ENCODE measurements at places on chromosomes 1 and 21. TPM values are rescaled to one million over a fixed set of nuclear protein-coding genes. Genes with fewer than 3 reads are reported as not detected.

The ZMPSTE24 gene
- total RNA-seq = 32.6 TPM

The KRTAP19-1 gene
- not detected for total RNA-seq

The SHISAL2A gene
- 0.56 TPM for total RNA-seq

The SPRR2B gene
- not detected for total RNA-seq

The C1orf21 gene
- total RNA-seq = 0.05 TPM

The CD247 gene
- total RNA-seq = 0.26 TPM

The RAD54L gene
- total RNA-seq = 34.7 TPM

The SYDE2 gene
- total RNA-seq = 3.8 TPM

The PPIAL4G gene
- total RNA-seq = not detected

The PIK3CD gene
- total RNA-seq = 102 TPM

The FCGR1A gene
- total RNA-seq = not detected

The TNNI3K gene
- total RNA-seq = not detected

GRCh38 chr1:108831225-108831624, 25.7 kb downstream of the AKNAD1 start:
- H3K4me1 ChIP-seq = no peaks in the 10 kb centered on the region
- no peak for DNase-seq
- H3K27ac ChIP-seq = no peak overlapping the region
- no peaks in the 10 kb centered on the region for H3K36me3 ChIP-seq
- no peak overlapping the region for H3K4me3 ChIP-seq

DNA sequence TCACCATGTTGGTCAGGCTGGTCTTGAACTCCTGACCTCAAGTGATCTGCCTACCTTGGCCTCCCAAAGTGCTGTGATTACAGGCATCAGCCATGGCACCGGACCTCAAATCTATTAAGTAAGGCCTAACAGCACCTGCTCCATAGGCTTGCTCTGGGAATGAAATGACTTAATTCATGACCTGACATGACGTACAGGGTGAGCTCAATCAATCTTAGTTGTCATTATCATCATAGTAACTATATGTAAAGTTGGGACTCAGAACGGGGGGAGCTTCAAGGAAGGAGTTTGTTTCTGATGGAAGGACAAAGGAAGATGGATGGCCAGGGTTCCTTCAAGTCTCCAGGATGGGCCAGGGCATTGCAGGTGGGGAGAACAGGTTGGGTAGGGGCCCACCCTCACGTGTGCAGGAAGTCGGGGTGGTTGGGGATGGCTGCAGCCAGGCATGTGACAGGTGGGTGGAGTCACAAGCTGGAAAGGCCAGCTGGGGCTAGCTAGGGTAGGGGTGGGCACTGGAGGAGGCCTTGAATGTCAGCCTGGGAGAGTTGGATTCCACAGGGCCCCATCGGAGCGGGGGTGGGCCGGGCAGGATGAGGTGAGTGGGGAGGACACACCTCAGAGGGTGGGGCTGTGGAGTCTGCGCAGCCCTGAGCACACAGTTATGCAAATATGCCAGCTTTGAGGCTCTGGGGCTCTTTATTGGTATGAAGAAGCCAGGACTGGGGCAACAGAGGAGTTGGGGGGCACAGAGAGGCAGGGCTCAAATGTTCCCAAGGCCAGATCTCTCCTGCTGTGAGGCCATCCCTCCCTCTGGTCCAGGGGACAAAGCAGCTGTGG, 9.6 kb downstream of the TRIM62 start:
- no peaks in the 10 kb centered on the region for H3K36me3 ChIP-seq
- no peaks in the 10 kb centered on the region for H3K27me3 ChIP-seq
- no peak overlapping the region for H3K4me3 ChIP-seq
- DNase-seq = no peak
- no peak overlapping the region for H3K27ac ChIP-seq

DNA sequence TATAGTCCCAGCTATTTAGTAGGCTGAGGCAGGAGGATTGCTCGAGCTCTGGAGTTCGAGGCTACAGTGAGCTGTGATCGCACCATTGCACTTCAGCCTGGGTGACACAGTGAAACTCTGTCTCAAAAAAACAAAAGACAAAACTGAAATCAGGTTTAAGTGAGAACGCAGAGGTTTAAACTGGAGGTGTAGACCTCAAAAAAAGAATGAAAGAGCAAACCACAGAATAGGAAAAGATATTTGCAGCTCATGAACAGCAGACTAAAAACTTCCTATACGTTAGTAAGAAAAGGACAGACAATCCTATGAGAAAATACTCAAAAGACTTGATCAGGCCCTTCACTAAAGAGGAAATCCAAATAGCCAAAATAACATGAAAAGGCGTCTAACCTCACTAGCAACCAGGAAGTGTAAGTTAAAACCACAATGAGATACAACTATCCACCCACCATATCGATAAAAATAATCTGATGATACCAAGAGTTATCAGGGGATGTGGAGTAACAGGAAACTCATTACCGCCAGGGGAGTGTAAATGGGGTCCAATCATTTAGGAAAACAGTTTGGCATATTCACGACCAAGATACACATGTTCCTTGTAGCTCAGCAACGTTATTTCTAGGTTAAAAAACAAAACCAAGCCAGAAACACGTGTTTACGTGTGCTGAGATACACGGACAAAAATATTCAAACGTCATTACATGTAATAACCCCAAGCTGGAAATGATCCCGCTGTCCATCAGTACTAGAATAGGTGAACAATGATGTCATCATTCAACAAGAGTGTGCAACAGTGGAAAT, 9.8 kb downstream of the TNFRSF9 start:
- H3K27ac ChIP-seq = no peak overlapping the region
- H3K4me3 ChIP-seq = no peak overlapping the region
- no peak for DNase-seq

GRCh38 chr1:109926662-109927300, 16.1 kb downstream of the CSF1 start:
- no peaks in the 10 kb centered on the region for H3K4me1 ChIP-seq
- H3K27me3 ChIP-seq = no peaks in the 10 kb centered on the region
- peaks cover 13% of the 10 kb centered on the region for H3K36me3 ChIP-seq
- no peak for DNase-seq
- H3K4me3 ChIP-seq = no peak overlapping the region
- H3K27ac ChIP-seq = no peak overlapping the region

DNA sequence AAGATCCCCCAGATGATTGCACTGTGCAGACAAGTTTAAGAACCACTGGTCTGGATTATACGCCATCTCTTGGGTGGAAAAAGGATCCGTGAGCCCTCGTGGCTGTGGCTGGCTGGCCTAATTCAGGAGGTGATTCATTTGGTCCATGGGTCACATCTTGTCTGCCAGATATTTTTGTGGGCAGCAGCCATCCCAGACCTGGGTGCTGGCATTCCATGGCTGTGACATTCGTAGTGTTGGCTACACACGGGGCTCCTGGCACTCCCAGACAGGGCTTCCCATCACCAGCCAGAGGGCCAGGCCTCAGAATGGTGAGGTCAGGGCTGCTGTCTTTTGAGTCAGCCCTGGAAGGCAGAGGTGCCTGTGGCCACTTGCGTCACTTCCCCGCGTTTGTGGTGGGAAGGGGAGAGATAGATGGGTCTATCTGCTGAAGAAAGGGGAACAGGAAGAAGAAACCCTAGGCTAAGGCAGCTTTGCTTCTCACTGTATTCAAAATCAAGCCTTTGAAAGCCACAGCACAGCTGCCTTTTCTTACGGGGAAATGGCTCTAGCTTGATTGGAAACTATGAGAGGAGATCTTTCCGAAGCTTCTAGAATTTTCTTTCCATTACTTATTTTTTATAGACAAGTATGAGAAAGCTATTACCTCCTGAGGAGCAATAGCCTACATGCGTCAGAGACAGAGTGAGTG, 32.4 kb downstream of the EIF2D start:
- no peaks in the 10 kb centered on the region for H3K27me3 ChIP-seq
- H3K27ac ChIP-seq = peak overlapping the region; percentile 95
- peak; percentile 89 for DNase-seq
- H3K36me3 ChIP-seq = peaks cover 34% of the 10 kb centered on the region
- peak overlapping the region; percentile 24 for H3K4me3 ChIP-seq
- H3K4me1 ChIP-seq = peaks cover 62% of the 10 kb centered on the region

DNA sequence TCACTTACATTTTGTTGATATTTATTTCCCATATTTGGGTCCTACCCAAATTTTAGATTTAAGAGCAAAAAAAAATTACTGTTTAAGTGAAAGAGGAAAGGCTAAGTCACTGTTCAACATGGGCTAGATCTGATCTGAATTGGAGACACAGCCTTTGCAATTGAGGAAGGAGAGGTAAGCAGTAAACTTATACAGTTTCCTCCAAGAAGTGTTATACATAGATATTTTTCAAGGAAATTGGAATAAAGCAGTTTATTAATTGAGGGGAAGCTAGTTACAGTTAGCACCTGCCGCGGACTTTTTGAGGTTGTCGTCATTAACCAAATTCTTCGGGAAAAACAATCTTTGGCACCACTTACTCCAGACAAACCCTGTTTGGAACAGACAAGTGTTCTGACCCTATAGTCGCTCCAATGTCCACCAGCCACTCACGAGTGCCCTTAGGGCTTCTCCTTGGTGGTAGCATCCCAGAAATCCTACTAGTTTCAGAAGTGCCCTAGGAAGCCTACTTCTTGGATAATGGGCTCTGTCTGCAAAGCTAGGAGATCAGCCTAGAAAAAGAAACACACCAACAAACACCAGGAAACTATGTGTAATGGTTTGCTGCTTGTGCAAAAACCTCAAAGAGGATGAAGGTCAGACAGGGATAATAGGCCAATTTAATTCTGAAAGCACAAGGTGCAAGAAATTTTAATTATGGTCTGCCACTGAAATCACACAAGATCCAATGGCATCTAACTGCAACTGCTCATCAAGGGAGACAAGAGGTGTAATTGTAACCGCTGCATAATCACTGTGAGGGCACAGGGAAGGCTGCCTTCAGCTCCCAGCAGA, 2.5 kb downstream of the WLS start:
- DNase-seq = no peak
- peaks cover 16% of the 10 kb centered on the region for H3K27me3 ChIP-seq
- H3K4me1 ChIP-seq = no peaks in the 10 kb centered on the region
- H3K4me3 ChIP-seq = no peak overlapping the region
- H3K27ac ChIP-seq = no peak overlapping the region

- no peaks in the 10 kb centered on the region for H3K27me3 ChIP-seq
- peak overlapping the region; percentile 25 for H3K4me3 ChIP-seq
- H3K36me3 ChIP-seq = no peaks in the 10 kb centered on the region
- H3K27ac ChIP-seq = peak overlapping the region; percentile 74
These were observed 12.5 kb downstream of the EPS15 start for GRCh38 chr1:51506537-51506936.

DNA sequence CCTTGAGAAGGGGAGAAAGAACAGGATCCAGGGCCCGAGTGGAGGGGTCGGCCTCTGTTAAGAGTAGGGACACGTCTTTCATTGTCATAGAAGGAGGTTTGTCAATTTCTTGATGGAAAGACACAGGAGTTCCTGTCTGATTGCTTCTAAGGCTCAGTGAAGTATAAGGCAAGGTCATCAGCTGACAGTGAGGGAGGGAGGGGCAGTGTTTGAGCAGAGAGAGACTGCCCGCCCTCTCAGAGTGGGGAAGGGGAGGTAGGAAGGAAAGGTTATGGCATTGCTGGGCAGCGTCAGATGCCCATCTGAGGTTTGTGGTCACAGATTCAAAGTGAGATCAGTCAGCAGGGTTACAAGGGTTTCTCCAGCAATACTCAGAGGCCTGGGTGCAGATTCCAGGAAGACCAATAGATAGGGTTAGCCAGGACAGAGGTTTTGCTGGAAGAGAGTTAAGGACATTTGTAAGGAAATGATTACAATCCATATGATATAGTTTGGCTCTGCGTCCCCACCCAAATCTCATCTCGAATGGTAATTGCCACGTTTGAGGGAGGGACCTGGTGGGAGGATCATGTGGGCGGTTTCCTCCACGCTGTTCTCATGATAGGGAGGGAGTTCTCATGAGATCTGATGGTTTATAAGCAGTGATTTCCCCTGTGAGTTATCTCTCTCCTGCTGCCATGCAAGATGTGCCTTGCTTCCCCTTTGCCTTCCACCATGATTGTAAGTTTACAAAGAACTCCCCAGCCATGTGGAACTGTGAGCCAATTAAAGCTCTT, 127.2 kb upstream of the GJB5 start:
- no peak for DNase-seq
- H3K27ac ChIP-seq = no peak overlapping the region
- H3K4me1 ChIP-seq = no peaks in the 10 kb centered on the region
- H3K4me3 ChIP-seq = no peak overlapping the region

DNA sequence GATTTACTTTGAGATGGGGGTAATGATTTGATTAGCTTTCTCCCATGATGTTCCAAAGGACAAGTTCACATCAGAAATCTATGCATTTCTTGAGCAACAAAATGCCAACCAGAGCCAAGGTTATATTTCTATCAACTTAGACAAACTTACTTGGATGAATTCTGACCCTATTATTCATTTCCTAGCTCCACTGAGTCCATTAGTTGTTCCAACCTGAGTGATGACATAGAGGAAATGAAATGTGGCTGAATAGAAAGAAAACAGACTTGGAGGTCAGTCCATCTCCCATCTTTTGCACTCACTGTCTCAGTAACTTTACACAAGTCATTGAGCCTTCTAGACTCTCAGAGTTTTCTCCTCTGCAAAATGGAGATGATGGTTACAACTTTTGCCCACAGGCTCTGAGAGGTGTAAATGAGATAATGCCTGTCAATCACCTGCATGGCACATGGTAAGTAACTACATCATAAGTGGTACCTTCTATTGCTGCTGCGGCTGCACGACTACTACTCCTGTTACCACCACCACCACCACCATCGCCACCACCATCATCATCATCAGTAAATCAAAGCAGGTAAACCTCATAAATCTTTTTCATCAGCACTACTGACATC, 98.2 kb downstream of the PTPN14 start:
- H3K27ac ChIP-seq = no peak overlapping the region
- H3K27me3 ChIP-seq = no peaks in the 10 kb centered on the region
- H3K36me3 ChIP-seq = no peaks in the 10 kb centered on the region
- H3K4me3 ChIP-seq = no peak overlapping the region
- no peak for DNase-seq

- H3K4me3 ChIP-seq = no peak overlapping the region
- no peak overlapping the region for H3K27ac ChIP-seq
These were observed 7.0 kb downstream of the FOXD2 start for GRCh38 chr1:47444562-47445465.

GRCh38 chr1:200437556-200438203, 27.8 kb upstream of the ZNF281 start:
- H3K4me3 ChIP-seq = no peak overlapping the region
- no peak for DNase-seq
- peak overlapping the region; percentile 35 for H3K27ac ChIP-seq
- no peaks in the 10 kb centered on the region for H3K27me3 ChIP-seq
- no peaks in the 10 kb centered on the region for H3K36me3 ChIP-seq
- H3K4me1 ChIP-seq = peaks cover 6% of the 10 kb centered on the region

GRCh38 chr1:207097871-207098324, 6.1 kb upstream of the C4BPA start:
- no peak overlapping the region for H3K4me3 ChIP-seq
- peaks cover 4% of the 10 kb centered on the region for H3K4me1 ChIP-seq
- peak; percentile 67 for DNase-seq
- H3K36me3 ChIP-seq = no peaks in the 10 kb centered on the region
- no peak overlapping the region for H3K27ac ChIP-seq
- H3K27me3 ChIP-seq = no peaks in the 10 kb centered on the region

- no peak overlapping the region for H3K27ac ChIP-seq
- H3K27me3 ChIP-seq = no peaks in the 10 kb centered on the region
- H3K4me1 ChIP-seq = no peaks in the 10 kb centered on the region
- H3K36me3 ChIP-seq = no peaks in the 10 kb centered on the region
- no peak overlapping the region for H3K4me3 ChIP-seq
These were observed 27.7 kb downstream of the DNTTIP2 start for GRCh38 chr1:93851327-93851712.

GRCh38 chr1:205495237-205495823, 9.1 kb upstream of the CDK18 start:
- DNase-seq = no peak
- H3K36me3 ChIP-seq = no peaks in the 10 kb centered on the region
- H3K4me3 ChIP-seq = no peak overlapping the region
- H3K27me3 ChIP-seq = peaks cover 4% of the 10 kb centered on the region
- H3K27ac ChIP-seq = no peak overlapping the region

Measured in GM12878 (cell line).